ENCODE measurements at places on chromosomes 7 and 10.

- DNase-seq = no peak
Observed at GRCh38 chr7:390761-391410, 100.9 kb downstream of the FOXL3 start.

- DNase-seq = no peak
Observed at GRCh38 chr10:99315853-99316252, 13.3 kb upstream of the CNNM1 start.

- no peak for DNase-seq
Observed at GRCh38 chr7:37259319-37259821, 189.3 kb downstream of the ELMO1 start.

- no peak for DNase-seq
Observed at GRCh38 chr10:30349967-30350735, 1.1 kb upstream of the MTPAP start.

- peak; percentile 79 for DNase-seq
Observed at GRCh38 chr7:128425850-128426249, 16.1 kb upstream of the IMPDH1 start.

GRCh38 chr7:110733221-110733620 lies 357.7 kb upstream of the LRRN3 start:
- no peak for DNase-seq

GRCh38 chr7:138299066-138299465 lies 161.0 kb upstream of the TRIM24 start:
- DNase-seq = no peak

GRCh38 chr10:86671985-86672710 lies 3.8 kb downstream of the LDB3 start:
- DNase-seq = peak; percentile 52

DNA sequence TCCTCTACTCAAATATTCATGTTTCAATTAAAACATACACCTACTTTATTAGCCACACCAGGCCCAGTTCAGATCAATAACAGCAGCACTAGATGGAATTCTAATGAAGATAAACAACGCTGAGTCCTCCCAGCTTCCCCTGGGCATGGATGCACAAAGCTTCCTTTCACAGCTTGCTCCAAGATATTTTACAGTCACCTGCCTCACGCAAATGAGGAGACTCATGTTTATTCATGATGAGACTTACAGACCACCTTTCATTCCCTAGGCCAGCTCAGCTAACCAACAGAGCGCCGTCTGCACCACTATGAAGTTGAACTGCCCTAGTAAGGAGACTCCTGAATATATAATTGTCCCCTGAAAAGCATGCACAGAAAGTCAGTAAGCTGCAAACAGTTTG lies 283.0 kb upstream of the AOAH start:
- no peak for DNase-seq

GRCh38 chr10:121282264-121282663 lies 316.0 kb downstream of the FGFR2 start:
- DNase-seq = no peak

- DNase-seq = no peak
Observed at GRCh38 chr10:121324678-121325213, 273.5 kb downstream of the FGFR2 start.

DNA sequence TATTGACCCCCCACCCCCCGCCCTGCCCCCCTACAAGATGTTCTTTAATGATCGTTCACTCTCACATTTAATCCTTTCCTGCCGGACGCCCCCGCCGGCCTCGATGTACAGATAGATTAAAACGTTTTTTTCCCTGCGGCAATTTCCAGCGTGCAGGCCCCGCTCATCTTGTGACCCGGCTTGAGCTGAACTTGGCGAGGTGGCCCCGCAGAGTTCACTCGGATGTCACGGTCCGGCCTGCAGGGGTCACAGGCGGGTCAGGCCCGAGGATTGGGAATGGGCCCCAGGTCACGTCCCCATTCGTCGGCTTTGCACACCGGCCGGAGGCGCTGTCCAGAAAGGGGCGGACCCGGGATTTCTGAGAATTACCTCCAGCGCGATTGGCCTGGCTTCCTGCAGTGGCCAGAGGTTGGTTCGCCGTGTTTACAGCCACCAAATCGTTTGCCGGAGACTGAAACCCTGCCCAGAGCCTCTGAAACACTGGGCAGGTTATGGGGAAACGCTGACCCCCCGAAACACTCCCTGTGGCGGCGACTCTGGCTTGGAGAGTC lies 1.9 kb upstream of the CYP26A1 start:
- peak; percentile 65 for DNase-seq

GRCh38 chr10:32446536-32447406 lies 831 bp downstream of the CCDC7 start:
- DNase-seq = no peak
